Stimulated activated CD4-positive, alpha-beta T cell treated with anti-CD3 and anti-CD28 coated beads, TNF-alpha, amount 100 ng/mL, for 1 hour (primary cell): ENCODE measurements at places on chromosomes 2 and 18.

- no peak for DNase-seq
Observed at GRCh38 chr18:43079422-43079821, 36.1 kb downstream of the RIT2 start.

GRCh38 chr2:192161656-192162290, 33.0 kb downstream of the TMEFF2 start:
- DNase-seq: no peak

GRCh38 chr2:147760984-147761383, 83.8 kb upstream of the ACVR2A start:
- no peak for DNase-seq

DNA sequence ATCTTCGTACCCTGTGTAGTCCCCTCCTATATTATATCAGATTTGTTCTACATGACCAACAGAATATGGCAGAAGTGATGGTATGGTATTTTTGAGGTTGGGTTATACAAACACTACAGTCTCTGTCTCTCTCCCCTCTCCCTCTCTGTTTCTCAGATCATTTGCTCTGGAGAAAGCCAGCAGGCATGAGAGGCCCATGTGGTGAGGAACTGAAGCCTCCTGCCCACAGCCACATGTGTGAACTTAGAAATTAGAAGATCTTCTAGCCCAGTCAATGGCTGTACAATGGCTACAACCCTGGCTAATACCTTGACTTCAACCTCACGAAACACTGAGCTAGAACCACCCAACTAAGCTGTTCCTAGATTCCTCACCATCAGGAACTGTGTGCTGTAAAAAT, 250.6 kb downstream of the SMAD2 start:
- DNase-seq: no peak

- no peak for DNase-seq
Observed at GRCh38 chr2:85783796-85784195, 30.0 kb downstream of the ATOH8 start.

DNA sequence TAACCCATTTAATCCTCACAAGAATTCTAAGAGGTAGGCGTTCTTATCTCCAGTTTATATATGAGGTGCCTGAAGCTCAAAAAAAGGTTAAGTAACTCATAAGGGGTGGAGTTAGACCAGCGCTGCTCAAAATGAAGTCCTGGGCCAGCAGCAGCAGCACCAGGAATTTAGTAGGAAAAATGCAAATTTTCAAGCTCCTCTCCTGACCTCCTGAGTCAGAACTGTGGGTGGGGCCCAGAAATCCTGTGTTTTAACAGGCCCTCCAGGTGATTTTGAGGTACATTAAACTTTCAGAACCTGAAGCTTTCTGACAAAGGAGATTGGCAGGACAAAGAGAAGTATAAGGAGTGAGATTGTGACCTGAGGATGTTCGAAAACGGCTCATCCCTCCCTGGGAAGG, 66.0 kb upstream of the CCDC85A start:
- no peak for DNase-seq

GRCh38 chr2:117087535-117088291, 726.8 kb upstream of the DDX18 start:
- DNase-seq: no peak

- no peak for DNase-seq
Observed at GRCh38 chr18:12305930-12306629, 2.0 kb upstream of the TUBB6 start.

DNA sequence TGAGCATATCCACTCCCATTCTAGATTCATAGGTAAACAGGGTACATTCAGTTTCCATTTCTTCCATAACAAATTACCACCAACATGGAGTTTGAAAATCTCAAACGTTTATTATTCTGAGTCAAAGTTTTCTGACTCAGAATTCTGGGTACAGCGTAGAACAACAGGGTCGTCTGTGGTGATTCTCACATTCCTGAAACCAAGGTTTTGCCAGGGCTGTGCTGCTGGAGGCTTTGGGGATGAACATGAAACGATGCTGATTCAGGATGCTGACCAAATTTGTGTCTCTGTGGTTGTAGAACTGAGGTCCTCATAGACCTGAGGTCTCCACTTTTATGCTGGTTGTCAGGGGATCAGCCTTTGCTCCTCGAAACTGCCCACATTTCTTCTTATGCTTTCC, 255.7 kb downstream of the DSEL start:
- no peak for DNase-seq

- DNase-seq: no peak
Observed at GRCh38 chr2:128752691-128753263, 434.1 kb upstream of the HS6ST1 start.

- DNase-seq: no peak
Observed at GRCh38 chr18:34592961-34593382, 117.1 kb upstream of the DTNA start.

DNA sequence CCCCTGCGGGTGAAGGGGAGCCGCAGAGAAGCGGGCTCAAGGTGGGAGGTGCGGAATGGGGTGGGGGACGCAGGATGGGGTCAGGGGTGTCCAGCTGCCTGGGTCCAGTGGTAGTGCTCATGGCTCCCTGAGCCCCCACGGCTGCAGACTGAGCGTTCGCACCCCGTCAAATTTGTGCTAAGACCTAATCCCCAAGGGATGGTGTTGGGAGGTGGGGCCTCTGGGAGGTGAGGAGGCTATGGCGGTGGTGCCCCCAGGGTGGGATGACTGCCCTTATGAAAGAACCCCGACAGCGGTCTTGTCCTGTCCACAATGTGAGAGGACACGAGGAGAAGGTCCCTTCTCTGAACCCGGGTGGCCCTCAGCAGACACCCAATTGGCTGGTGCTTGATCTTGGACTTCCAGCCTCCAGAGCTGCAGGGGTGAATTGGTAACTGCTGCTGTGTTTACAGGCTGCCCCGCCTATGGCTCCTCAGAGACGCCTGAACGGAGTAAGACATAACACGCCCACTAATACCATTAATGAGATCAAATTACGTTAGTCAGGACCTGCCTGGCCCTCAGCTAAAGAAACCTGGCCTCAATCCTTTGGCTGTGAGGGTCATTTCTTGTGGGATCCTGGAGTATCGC, 42.6 kb downstream of the PXDN start:
- DNase-seq: no peak

GRCh38 chr2:218988164-218988563, 3.2 kb upstream of the FEV start:
- DNase-seq: no peak
